ENCODE measurements at places on chromosomes 7 and 10. TPM values are rescaled to one million over a fixed set of nuclear protein-coding genes. Genes with fewer than 3 reads are reported as not detected.
A peak's percentile ranks its signal among the peaks of the same experiment; 100 is the strongest.

DNA sequence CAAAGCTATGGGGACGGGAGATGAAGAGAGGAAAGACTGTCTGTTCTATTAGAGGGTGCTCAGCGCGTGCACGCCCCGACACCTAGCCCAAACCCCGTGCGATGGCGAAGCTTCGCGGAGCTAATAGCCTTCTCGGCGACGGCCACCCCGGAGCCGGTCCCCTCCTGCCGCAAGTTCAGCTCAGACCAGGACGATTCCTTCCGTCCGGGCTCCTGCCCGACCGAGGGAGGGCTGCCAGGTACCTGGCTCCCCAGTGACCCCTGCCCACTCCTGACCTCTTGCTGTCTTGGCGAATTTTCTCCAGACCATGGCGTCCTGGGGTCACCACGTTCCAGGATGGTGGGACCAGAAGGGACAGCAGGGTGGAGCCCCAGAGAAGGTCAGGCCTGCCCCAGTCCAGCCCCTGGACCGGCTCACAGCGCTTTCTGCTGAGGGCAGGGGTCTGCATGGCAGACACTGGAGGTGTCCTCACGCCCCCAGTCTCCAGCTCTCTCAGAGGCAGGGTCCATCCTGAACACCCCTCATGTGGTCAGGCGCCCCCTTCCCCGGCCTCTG, 36.7 kb downstream of the UNCX start:
- DNase-seq, result no peak

- no peak for DNase-seq
Observed at GRCh38 chr7:20220921-20221547, 3.9 kb upstream of the MACC1 start.

DNA sequence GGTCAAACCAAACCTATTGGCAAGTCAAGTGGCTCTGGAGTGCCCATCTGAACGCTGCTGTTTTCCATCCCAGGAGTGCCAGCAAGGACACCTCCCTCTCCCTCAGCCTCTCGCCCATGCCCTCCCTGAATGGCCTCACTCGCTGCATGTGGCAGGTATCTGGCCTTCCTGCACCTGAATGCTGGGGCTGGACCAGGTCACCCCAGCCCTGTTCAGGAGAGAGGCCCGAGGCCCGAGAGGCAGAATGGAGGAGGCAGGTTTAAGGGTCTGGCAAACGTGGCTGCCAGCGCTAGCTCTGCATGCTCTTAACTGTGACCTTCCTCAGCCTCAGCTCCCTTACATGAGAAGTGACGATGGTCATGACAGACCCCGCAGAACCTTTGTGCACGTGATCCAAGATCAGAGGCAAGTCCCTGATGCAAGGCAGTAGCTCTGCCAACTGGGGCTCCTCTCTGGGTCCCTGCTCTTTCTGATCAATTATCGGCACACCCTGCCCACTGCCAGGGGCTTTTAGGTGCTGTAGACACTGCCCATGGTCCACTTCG, 295.7 kb upstream of the ZMIZ1 start:
- DNase-seq, result peak; percentile 45

Gene PLA2G12B
- not detected for total RNA-seq

DNA sequence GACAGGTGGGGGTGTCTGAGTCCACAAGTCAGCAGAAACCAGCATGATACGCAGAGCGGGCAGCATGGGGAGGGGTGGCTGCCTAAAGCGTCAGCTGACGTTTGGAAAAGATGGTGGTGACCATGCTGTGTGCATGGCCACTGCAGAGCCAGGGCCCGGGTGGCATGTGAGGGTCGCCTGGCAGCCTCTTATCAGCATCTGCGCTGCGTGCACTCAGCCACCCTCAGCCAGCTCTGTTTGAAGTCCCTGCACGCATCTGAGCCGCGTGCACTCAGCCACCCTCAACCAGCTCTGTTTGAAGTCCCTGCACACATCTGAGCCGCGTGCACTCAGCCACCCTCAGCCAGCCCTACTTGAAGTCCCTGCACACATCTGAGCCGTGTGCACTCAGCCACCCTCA, 61.5 kb downstream of the WDR37 start:
- DNase-seq, result no peak

DNA sequence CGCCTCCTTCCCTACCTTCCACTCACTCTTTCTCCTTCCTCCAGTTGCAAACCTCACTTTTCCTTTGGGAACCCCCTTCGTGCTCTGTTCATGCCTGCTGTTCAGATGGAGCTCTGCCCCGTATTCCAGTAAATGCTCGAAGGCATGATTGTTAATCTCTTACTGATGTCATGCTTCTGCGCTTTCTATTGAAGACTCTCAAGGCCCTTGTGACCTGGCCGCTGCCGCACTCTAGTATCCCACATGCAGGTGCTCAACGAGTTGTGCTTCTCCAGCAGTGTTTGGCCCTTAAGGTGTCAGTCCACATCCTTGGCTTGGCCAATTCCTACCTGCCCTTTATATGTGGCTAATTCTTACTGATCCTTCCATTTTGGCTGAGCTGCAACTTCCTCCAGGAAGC, 158.6 kb downstream of the ADAM12 start:
- no peak for DNase-seq

- DNase-seq, result no peak
Observed at GRCh38 chr7:98910427-98910826, 32.1 kb downstream of the TRRAP start.

Gene TEX47
- total RNA-seq, result not detected

GRCh38 chr7:883055-884021, 7.0 kb downstream of the GET4 start:
- DNase-seq, result no peak

GRCh38 chr7:2710901-2711551, 23.0 kb downstream of the AMZ1 start:
- DNase-seq, result no peak

Gene LRIT1
- not detected for total RNA-seq

GRCh38 chr10:4784667-4785333, 41.2 kb upstream of the AKR1E2 start:
- no peak for DNase-seq

DNA sequence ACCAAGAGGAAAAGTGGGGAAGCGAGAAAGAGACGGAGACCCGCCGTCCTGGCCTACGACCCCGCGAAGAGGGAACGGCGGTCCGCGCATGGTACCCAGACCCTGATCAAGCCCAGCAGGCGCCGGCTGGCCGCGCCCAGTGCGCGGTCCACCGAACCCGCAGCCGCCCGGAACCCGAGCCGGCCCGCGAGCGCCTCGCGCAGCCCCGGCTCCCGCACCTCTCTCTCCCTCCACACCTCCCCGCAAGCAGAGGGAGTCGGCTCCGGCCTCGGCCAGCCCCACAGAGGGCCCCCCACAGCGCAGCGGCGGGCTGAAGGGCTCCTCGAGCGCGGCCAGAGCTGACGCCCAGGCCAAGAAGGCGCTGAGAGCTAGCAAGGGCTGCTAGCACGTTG, 164.7 kb downstream of the AGMO start:
- DNase-seq, result peak; percentile 41

- no peak for DNase-seq
Observed at GRCh38 chr10:51522858-51523257, 176.5 kb downstream of the CSTF2T start.

Gene KCND2
- 0.40 TPM for total RNA-seq

- DNase-seq, result no peak
Observed at GRCh38 chr10:24911029-24911428, 41.4 kb downstream of the PRTFDC1 start.

GRCh38 chr10:66058594-66058993, 867.2 kb upstream of the LRRTM3 start:
- no peak for DNase-seq

Gene GALNT17
- total RNA-seq, result 65.4 TPM

Gene PGAM2
- total RNA-seq, result 0.85 TPM

DNA sequence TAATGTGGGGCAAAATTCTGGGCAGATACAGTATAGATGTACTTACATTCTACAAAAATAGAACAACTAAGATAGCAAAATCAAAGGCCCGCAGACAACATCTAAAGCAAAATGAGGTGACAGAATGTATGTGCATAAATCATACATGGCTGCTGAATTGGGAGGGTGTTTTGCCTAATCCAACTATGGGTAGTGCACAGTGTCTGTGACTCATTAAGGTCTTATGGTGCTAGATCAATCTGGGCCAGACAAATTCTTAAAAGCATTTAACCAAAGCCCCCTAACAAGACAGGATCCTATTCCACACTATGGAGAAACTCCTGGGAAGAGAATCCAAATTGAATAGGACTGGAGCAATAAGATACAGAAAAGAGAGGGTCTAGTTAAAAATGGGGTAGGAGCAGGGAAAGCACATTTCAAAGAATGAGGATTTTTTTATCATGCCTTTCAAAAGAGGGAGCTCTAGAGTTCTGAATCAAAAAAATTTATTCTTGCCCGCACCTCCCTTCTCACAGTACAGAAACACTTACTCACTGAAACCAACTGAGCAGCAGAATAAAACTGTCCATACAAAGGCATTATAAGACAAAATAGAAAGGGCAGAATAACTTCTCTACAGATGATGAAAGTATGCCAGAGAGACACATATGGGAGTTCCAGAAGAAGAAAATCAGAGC, 181.3 kb downstream of the RNLS start:
- no peak for DNase-seq

DNA sequence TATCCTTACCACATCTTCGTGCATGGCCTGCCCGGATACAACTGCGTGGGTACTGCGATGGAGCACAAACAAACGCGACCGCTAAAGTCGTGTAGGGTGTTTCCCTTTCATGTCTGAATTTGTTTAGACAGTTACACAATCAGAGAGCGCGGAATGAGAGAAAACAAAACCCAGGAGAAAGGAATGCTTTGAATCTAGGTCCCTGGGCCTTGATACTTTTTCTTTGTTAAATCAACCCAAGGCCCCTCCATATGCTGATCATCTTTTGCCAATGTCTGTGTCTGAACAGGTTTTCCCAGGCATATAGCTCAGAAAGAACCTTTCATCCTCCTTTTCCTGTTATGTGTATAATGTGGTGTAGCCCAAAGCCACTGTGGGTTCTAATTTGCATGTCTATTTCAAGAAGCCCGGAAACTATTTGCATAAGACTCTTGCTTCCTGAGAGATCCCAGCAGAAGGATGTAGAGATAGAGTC, 145.8 kb downstream of the FRMD4A start:
- DNase-seq, result no peak

DNA sequence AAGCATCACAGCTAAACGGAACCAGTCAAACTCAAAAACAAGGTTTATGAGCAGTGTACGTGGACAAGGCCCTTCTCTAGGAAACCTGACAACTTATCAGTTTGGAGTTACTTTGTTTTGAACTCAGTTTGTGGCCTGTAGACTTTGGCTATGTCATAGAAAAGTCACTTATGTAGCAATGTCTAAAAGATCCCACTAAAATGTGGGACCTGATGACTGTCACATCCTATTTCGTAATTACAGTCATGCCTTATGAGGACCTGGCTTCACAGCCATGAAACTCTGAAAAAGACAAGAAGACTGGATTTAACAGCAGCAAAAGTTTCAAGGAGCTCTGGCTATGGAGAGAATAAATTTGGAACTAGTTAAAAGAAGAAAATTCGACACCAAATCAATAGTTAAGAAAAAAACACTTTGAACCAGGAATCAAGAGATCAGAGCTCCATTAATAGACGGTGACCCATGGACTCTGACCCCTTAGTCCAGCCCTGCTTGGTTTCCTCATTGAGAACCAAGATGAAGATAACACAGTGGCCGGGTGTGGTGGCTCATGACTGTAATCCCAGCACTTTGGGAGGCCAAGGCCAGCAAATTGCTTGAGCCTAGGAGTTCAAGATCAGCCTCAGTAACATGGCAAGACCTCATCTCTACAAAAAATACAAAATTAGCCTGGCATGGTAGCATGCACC, 204.3 kb downstream of the SFMBT2 start:
- no peak for DNase-seq

DNA sequence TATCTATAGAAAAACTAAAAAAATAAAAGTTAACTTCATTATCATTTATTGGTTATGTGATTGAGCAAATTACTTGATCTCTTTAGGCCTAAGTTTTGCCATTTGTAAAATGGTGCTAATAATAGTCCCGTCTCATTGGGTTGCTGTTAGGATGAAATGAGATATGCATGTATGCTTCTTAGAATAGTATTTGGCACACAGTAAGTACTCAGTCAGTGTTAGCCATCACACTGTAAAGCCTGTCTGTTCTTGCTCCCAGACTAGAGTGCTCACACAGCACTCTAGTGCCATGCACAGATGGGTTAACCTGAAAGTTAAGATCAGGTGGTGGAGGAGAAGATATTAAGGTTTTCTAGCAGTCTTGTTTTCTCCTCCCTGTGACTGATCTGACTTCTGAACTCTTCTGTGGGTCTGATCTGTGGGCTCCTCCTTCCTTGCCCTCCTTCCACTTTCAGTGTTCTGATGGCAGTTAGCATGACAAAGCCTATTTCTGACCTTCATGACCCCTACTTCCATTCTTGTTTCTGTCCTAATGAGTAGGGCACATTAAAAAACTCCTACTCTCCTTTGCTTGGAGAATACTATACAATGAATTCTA, 167.5 kb downstream of the RNLS start:
- no peak for DNase-seq

Gene SPDYE11
- total RNA-seq, result not detected

DNA sequence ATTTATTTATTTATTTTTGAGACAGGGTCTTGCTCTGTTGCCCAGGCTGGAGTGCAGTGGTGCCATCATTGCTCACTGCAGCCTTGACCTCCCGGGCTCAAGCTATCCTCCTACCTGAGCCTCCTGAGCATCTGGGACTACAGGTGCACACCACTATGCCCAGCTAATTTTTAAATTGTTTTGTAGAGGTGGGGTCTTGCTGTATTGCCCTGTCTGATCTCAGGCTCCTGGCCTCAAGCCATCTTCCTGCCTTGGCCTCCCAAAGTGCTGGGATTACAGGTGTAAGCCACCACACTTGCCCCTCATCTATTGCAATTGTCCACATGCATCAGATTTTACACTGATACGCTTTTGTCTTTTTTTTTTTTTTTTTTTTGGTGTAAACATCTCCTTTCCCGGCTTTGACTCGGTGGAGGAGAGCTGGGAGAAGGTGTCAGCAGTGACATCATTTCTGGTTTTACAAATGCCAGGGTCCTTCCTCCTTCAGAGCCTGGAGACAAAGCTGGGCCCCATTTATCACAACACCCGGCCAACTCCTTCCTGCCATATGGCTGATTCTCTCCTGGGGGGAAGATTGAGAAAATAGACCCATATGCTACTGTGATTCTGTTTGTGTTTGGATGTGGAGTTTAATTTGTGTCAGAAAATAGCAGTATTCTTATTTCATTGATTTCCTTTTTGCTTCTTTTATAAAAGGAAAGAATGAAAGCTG, 61.3 kb downstream of the GALNT17 start:
- DNase-seq, result no peak

Gene GPRIN2
- 2.0 TPM for total RNA-seq

Gene STOX1
- total RNA-seq, result 0.27 TPM

Gene MBLAC1
- 2.5 TPM for total RNA-seq

DNA sequence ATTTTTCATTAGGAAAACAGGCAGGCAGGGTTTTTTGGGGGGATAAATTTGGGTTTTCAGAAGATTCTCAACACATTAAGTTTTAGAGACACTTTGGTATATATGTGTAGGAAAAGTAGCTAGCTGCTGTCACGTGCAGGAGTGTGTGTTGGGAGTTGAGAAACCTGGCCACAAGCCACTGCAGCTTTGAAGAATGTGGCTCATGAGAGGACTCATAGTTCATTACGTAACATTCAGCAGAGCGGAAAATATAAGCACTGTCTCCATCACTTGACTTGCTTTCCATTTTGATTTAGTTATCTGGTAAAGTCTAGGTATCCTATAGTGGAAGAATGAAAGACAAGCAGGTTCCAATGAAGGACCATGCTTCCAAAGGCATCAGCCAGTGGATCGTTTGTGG, 31.2 kb downstream of the SMNDC1 start:
- DNase-seq, result peak; percentile 71

All from sciatic nerve (tissue), 2 donors.